ENCODE measurements at places on chromosomes 6 and 20.
A peak's percentile ranks its signal among the peaks of the same experiment; 100 is the strongest.

GRCh38 chr6:151323791-151324487 lies 67.4 kb downstream of the ZBTB2 start:
- DNase-seq: peak; percentile 63

DNA sequence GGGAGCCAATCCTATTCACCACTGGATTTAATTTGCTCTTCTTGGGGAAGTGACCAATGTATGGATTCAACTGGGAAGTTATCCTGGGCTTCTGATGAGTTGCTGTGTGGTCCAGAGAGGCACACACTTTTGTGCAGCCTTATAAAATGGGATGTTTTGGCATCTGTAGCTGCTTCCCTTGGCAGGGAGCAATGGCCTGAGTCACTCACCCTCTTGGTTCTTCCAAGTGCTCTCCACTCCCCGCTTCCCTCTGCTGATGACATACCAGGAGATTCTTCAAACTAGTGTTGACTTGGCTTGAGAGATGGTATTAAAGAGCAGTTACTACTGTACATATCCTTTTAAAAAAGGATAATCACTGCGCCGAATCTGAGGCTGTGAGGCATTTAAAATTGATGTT lies 105.8 kb downstream of the JARID2 start:
- DNase-seq: no peak

DNA sequence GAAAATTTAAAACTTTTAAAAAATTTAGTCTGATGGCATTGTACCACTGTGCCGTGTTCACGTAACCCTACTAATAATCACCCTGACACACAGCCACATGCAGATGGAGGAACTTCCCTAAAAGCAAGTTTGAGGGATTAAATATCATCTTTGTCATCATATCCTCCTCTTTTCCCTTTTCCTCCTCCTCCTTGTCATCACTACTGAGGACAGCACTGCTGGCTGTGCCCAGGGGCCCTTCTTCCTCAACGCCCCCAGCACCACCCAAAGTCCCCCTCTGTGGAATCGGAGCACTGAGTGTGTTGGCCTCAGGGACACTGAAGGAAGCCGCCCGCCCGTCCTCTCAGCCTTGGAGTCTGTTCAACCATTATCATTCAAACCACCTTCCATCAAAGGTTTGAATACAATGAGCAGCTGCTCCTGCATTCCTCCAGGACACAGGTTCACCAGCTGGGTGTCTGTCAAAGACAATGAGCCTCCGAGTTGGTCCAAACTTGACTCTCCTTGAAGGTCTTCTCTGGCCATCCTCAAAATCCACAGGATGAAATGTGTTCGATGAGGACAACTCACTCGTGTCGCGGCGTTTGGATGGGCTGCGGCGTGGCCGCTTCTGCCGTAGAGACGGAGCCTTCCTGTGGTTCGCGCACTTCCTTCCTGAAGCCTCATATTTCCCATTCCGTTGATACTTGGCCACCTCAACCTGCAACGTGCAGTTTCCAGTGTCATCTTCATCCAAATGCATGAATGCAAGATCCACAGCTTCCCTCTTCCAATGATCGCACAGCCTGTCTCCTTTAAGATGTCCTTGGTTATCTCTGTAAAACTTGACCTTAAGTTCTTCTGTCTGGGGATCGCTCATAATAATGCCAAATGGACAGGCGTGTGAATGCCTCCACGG lies 23.3 kb downstream of the NQO2 start:
- DNase-seq: peak; percentile 25

- DNase-seq: no peak
Measured at GRCh38 chr6:168411793-168412192, 29.2 kb upstream of the SMOC2 start.

GRCh38 chr20:36391456-36391855 lies 85.3 kb downstream of the DLGAP4 start:
- no peak for DNase-seq

Data from activated T-cell treated with anti-CD3 and anti-CD28 coated beads for 48 hours (primary cell).